Spleen (tissue), 13 donors: ENCODE measurements at places on chromosomes 1 and 21. TPM values are rescaled to one million over a fixed set of nuclear protein-coding genes. Genes with fewer than 3 reads are reported as not detected.

DNA sequence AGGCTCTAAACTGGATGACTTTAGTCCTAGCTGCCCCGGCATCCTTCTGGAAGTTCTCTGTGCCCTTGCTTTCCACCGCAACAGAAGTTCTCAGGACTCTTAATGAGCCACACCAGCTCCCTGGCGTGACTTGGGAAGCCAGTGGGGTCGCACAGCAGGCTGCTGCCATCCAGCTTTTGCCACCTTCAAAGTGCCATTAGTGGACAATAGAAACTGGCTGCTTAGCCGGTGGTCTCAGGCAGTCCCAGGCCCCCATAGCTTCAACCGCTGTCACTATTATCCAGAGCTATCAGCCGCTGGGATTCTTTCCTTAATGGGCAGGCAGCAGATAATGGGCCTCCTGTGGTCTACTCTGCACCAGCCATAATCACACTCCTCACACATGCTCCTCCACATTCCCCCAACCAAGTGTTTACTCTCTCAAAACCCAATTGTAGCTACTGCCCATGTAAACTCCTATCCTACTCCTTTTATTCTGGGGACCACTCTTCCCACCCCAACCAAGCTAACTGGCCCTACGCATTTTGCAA, 37.3 kb downstream of the PLEKHA6 start:
- H3K27ac ChIP-seq: no peak overlapping the region
- H3K4me3 ChIP-seq: no peak overlapping the region
- DNase-seq: no peak
- no peaks in the 10 kb centered on the region for H3K36me3 ChIP-seq
- H3K27me3 ChIP-seq: no peaks in the 10 kb centered on the region

DNA sequence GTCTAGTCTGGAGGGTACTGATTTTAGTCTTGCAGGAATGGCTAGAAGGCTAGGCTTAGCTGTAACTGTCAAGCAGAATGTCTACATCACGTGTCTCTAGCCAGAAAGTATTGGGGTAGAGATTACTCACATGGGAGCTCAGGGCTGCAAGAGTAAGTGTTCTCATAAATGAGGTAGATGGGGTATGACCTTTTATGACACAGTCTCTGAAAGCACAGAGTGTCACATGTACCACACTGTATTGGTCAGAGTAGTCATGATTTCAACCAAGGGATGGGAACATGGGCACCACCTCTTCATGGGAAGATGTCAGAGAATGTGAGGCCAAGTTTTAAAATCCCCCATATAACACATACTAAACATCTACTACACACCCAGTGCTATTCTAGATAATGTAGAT, 2.9 kb downstream of the FYB2 start:
- peaks cover 19% of the 10 kb centered on the region for H3K27me3 ChIP-seq
- no peaks in the 10 kb centered on the region for H3K36me3 ChIP-seq
- no peak for DNase-seq

DNA sequence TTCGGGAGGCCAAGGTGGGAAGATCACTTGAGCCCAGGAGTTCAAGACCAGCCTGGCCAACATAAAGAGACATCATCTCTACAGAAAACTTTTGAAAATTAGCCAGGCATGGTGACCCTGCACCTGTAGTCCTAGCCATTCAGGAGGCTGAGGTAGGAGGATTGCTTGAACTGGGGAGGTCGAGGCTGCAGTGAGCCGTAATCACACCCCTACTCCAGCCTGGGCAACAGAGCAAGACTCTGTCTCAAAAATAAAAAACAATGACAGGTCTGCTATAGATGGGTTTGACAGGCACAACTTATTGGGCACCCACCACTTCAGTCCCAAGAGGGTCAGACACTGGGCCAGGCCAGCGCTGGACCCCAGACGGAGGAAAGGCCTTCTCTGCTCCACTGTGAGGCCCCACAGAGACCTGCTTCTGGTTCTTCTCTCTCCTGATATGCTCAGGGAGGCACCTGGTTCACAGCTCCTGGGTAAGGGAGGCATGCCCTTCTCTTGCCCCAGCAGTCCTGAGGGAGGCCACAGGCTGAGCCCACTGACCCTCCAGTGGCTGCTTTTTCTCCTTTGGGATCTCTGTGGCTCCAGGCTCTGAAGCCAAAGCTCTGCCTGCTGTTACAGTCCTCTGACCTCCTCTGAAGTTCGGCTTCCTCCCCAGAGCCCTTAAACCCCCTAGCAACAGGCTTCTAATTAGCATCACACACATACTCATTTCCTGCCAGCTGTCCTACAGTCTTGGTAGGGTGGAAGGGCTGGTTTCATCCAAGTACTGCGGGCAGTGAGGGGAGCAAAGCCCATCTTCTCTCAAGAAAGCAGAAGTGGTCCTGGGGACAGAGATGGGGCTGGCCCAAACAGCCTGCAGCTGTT, 14.4 kb downstream of the S100A16 start:
- peak; percentile 85 for DNase-seq
- H3K27me3 ChIP-seq: no peaks in the 10 kb centered on the region
- no peak overlapping the region for H3K4me3 ChIP-seq
- no peaks in the 10 kb centered on the region for H3K36me3 ChIP-seq

PTCH2 gene
- total RNA-seq: 1.0 TPM

- no peaks in the 10 kb centered on the region for H3K27me3 ChIP-seq
- H3K4me3 ChIP-seq: no peak overlapping the region
- no peaks in the 10 kb centered on the region for H3K36me3 ChIP-seq
- H3K4me1 ChIP-seq: peaks cover 4% of the 10 kb centered on the region
- DNase-seq: no peak
Observed at GRCh38 chr1:178939338-178940067, 68.6 kb upstream of the ANGPTL1 start.

DNA sequence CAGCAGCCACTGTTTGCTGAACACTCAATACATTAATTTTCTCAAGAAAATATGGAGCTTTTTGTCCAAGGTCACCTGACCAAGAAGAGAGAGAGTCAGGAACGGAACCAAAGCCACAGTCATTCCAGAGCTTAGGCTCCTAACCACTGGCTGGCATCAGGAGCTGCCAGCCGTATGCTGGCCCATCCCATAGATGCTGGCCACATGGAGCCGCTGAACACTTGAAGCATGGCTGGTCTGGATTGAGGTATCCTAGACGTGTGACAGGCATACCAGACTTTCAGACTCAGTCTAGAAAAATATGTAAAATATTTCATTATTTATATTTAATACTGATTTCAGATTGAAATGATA, 458.7 kb downstream of the MATN1 start:
- no peak overlapping the region for H3K4me3 ChIP-seq
- no peak overlapping the region for H3K27ac ChIP-seq
- peak; percentile 41 for DNase-seq
- no peaks in the 10 kb centered on the region for H3K36me3 ChIP-seq

DNA sequence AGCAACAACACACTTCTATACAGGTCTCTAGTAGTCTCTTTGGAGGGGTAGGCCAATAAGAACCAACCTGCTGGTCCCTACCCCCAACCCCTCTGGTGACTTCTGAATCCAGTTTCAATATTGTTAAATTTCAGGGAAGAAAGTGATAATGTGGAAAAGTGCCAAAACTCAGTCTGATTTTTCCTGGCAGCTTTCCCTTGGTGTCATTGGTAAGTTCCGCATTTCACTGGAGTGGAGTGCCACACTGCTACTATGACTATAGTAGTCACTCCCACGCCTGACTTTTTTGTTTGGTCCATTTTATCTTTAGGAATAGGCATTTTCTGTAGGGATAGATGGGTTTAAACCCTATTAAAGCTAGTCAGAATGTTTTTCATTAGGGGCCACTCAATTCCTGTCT, 5.7 kb upstream of the ARID1A start:
- no peaks in the 10 kb centered on the region for H3K36me3 ChIP-seq
- H3K4me3 ChIP-seq: no peak overlapping the region
- no peaks in the 10 kb centered on the region for H3K27me3 ChIP-seq
- DNase-seq: no peak
- H3K4me1 ChIP-seq: peaks cover 60% of the 10 kb centered on the region
- peak overlapping the region; percentile 99 for H3K27ac ChIP-seq

GRCh38 chr21:42650441-42651421, 2.7 kb upstream of the PDE9A start:
- H3K4me3 ChIP-seq: no peak overlapping the region
- H3K4me1 ChIP-seq: peaks cover 8% of the 10 kb centered on the region
- H3K36me3 ChIP-seq: no peaks in the 10 kb centered on the region

GRCh38 chr1:116873680-116874271, 35.9 kb upstream of the PTGFRN start:
- H3K4me3 ChIP-seq: no peak overlapping the region
- no peaks in the 10 kb centered on the region for H3K36me3 ChIP-seq
- peaks cover 18% of the 10 kb centered on the region for H3K4me1 ChIP-seq
- peaks cover 8% of the 10 kb centered on the region for H3K27me3 ChIP-seq
- DNase-seq: no peak
- H3K27ac ChIP-seq: no peak overlapping the region

CLDN14 gene
- 0.94 TPM for total RNA-seq

ETNK2 gene
- 4.4 TPM for total RNA-seq

ZNF683 gene
- not detected for total RNA-seq

DNA sequence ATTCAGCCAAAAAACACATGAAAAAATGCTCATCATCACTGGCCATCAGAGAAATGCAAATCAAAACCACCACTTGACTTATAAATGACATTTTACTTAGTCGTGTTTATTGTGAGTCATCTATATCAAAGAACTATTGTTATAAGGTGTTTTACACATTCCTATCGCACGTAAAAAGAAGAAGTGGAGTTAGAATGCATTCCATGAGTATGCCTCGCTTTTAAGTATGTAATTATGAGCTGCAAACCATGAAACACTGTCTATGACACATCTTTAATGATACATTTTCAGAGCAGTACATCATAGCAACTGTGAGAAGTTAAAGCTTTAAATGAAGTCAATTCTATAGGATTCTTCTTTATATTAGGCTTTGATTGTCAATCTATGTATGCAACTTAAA, 614.3 kb upstream of the ADAMTS5 start:
- H3K4me3 ChIP-seq: no peak overlapping the region
- H3K27ac ChIP-seq: no peak overlapping the region
- no peaks in the 10 kb centered on the region for H3K4me1 ChIP-seq
- H3K36me3 ChIP-seq: no peaks in the 10 kb centered on the region

VANGL1 gene
- 4.5 TPM for total RNA-seq

GRCh38 chr1:86119214-86119764, 37.3 kb downstream of the COL24A1 start:
- H3K27ac ChIP-seq: no peak overlapping the region
- H3K4me3 ChIP-seq: no peak overlapping the region
- H3K27me3 ChIP-seq: no peaks in the 10 kb centered on the region
- no peak for DNase-seq
- no peaks in the 10 kb centered on the region for H3K36me3 ChIP-seq
- no peaks in the 10 kb centered on the region for H3K4me1 ChIP-seq

- H3K27ac ChIP-seq: peak overlapping the region; percentile 86
- H3K36me3 ChIP-seq: peaks cover 10% of the 10 kb centered on the region
- H3K4me1 ChIP-seq: peaks cover 68% of the 10 kb centered on the region
Observed at GRCh38 chr1:11806307-11806936, 431 bp downstream of the CLCN6 start.

- no peak for DNase-seq
- no peak overlapping the region for H3K4me3 ChIP-seq
- no peaks in the 10 kb centered on the region for H3K4me1 ChIP-seq
- peak overlapping the region; percentile 55 for H3K27ac ChIP-seq
Observed at GRCh38 chr1:116325922-116326321, 47.1 kb upstream of the ATP1A1 start.

SPATA17 gene
- total RNA-seq: not detected

- no peak overlapping the region for H3K4me3 ChIP-seq
- peaks cover 51% of the 10 kb centered on the region for H3K36me3 ChIP-seq
- no peaks in the 10 kb centered on the region for H3K27me3 ChIP-seq
- H3K4me1 ChIP-seq: peaks cover 72% of the 10 kb centered on the region
- H3K27ac ChIP-seq: peak overlapping the region; percentile 36
Observed at GRCh38 chr1:109490029-109490933, 3.6 kb upstream of the CYB561D1 start.

DNA sequence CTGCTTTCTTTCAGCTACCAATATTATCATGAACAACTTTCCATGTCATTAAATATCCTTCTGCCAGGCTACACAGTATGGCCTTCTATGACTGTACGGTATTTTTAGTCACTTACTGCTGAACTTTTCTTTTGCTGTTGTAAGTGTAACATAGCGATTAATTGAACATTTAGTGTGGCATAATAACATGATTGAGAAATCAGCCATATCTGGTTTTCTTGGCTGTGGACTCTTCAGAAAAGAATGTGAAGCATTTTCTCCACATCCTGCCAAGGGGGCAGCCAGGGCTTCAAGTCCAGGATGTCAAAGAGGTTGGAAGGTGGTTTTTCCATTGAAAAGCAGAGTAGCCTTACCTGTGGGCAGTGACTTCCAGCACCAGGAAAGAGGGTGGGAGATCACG, 8.8 kb upstream of the AHCYL1 start:
- no peak overlapping the region for H3K27ac ChIP-seq
- H3K36me3 ChIP-seq: no peaks in the 10 kb centered on the region
- no peaks in the 10 kb centered on the region for H3K27me3 ChIP-seq
- DNase-seq: no peak
- H3K4me1 ChIP-seq: peaks cover 5% of the 10 kb centered on the region

- H3K27ac ChIP-seq: peak overlapping the region; percentile 51
- no peaks in the 10 kb centered on the region for H3K4me1 ChIP-seq
- H3K4me3 ChIP-seq: no peak overlapping the region
- no peaks in the 10 kb centered on the region for H3K27me3 ChIP-seq
Observed at GRCh38 chr1:36516372-36517010, 33.8 kb upstream of the CSF3R start.

GRCh38 chr1:103514920-103515503, 10.5 kb upstream of the RNPC3 start:
- H3K27me3 ChIP-seq: no peaks in the 10 kb centered on the region
- no peaks in the 10 kb centered on the region for H3K4me1 ChIP-seq

DNA sequence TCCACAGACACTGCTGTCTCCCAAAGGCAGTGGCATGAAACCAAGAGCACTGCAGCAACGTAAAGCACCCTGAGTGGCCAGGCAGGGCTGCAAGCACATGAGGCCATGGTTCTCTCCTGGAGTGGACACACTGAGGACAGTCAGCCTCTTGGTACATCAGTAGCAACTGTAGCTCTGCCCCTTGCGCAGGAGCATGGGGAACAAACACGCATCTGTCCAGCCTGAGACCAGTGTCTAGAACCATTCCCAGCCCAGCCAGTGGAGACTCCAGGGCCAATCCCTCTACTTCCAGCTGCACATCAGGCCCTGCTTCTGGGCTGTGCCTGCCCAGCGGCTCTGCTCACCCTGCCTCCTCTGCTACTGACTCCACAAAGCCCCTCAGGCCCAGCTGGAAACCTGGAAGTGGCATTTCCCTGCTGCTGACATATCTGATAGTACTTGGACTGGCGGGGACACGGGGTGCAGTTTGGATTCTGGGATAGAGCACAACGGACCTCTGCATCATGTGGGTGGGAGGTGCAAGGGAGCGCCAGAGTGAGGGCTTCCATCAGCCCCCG, 49.0 kb downstream of the TOR1AIP2 start:
- no peak overlapping the region for H3K4me3 ChIP-seq
- H3K4me1 ChIP-seq: peaks cover 4% of the 10 kb centered on the region
- DNase-seq: peak; percentile 41
- no peaks in the 10 kb centered on the region for H3K36me3 ChIP-seq
- H3K27me3 ChIP-seq: no peaks in the 10 kb centered on the region
- H3K27ac ChIP-seq: no peak overlapping the region
